ENCODE measurements at places on chromosomes 7 and 10.

- no peak for DNase-seq
These were observed 806.9 kb downstream of the DNAJB9 start for GRCh38 chr7:109376576-109376975.

GRCh38 chr10:24463611-24464426, 254.9 kb downstream of the KIAA1217 start:
- no peak for DNase-seq

- DNase-seq, result no peak
These were observed 38.9 kb downstream of the KIAA1217 start for GRCh38 chr10:24247841-24248240.

- no peak for DNase-seq
These were observed 119.9 kb downstream of the MBL2 start for GRCh38 chr10:52652431-52653262.

- no peak for DNase-seq
These were observed 14.8 kb upstream of the AKR1C3 start for GRCh38 chr10:5079306-5079830.

- no peak for DNase-seq
These were observed 9.1 kb upstream of the ZYX start for GRCh38 chr7:143372070-143372469.

- no peak for DNase-seq
These were observed 95.3 kb downstream of the INSYN2A start for GRCh38 chr10:127100983-127101615.

DNA sequence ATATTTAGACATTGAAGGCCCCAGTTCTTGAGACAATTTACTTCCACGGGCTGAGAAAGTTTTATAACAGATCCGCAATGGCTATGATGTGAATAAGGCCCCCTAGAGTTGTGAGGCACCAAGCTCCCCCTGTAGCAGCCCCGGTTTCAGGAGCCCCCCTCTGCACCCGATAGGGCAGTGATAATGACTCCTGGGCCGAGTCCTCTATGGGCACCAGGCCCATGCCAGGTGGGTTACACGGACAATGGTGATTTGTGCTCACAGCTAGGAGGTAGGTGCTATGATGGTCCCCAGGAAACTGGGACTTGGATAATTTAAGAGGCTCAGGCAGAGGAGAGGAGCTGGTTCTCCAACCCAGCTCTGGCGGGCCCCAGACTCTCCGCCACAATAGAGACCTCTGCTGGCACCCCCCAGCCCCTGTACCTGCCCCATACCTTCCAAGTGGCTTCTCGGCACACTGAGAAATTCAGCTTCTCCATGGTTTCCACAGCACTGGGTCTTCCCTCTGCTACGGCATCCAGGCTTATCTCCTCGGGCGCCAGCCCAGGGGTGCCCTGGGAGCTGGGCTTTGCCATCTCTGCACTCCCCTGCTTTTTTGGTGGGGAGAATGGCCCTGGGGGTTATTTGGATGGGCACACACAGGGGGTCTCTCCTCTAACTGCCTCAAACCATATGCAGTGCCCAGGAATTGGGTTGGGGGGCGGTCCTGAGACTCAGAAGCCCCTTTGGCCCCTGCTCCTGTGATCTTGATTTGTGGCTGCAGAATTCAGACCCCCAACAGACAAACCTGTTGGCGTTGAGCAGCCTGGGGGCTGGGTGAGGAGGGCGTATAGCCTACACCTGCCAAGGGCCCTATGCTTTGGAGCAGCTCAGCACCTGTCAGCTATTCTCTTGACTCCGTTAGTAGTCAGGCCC, 12.2 kb upstream of the KCP start:
- DNase-seq, result no peak

DNA sequence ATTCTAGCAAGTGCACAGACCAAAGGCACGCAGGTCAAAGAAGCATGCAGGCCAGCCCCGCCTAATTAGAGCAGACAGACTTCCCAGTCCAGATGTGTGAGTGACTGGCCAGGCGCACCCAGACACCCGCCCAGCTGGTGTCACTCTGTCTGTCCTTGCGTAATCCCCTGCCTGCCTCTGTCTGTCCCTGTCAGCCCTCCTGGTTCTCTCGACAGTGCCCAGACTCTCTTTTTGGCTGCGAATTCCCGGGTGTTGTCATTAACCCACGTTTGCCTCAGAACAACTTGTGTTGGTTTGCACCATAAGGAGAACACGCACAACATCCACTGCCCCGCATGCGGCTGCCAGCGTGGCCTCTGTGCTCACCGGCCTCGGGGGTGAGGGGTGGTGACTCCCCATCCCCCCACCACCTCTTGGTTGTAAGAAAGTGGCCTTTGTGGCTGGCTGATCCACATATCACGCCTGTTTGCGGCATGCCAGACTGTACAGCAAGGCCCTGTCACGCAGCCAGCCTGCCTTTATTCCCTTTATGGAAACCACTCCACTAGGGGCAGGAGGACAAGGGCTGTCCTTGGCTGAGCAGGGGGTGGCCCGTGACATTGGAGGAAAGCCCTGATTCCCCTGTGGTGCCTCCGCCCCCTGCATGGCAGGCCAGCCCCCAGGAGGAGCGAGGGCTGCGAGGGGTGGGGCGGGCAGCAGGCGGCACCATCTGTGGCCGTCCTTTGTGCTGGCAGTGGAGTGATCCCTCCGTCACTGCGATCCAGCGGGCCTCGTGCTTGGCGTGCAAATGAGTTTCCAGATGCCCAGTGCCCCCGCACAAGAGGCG, 72.8 kb upstream of the PPIF start:
- DNase-seq, result peak; percentile 71

GRCh38 chr7:22728401-22729029, 1.5 kb downstream of the IL6 start:
- no peak for DNase-seq

- DNase-seq, result no peak
These were observed 195.5 kb downstream of the PRKG1 start for GRCh38 chr10:51269821-51270220.

DNA sequence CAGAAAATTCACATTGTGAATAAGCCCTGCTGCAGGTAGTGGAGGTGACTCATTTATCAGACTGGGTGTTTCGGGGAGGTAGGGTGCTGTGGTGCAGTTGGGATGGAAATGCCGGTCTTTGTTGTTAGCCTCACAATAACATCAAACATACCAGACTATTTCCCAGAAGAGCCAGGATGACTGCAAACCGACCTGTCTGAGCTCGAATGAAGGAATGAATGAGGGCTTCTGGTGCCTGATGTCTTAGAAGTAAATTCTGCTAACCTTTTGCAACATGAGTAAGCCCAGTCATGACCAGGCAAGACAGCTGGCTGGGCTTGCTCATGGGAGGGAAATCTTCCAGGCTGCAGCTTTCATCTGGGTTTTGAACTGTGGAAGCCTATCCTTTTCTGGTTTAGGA, 2.4 kb upstream of the VDAC2 start:
- no peak for DNase-seq

GRCh38 chr10:44862006-44862751, 49.0 kb upstream of the TMEM72 start:
- no peak for DNase-seq

- DNase-seq, result no peak
These were observed 4.5 kb downstream of the SAP25 start for GRCh38 chr7:100568896-100569844.

- no peak for DNase-seq
These were observed 76.6 kb downstream of the CNNM2 start for GRCh38 chr10:102994531-102995295.
